ENCODE measurements at places on chromosomes 6 and 20.

- DNase-seq, result no peak
These were observed 104.0 kb upstream of the ZFP64 start for GRCh38 chr20:52295556-52295955.

DNA sequence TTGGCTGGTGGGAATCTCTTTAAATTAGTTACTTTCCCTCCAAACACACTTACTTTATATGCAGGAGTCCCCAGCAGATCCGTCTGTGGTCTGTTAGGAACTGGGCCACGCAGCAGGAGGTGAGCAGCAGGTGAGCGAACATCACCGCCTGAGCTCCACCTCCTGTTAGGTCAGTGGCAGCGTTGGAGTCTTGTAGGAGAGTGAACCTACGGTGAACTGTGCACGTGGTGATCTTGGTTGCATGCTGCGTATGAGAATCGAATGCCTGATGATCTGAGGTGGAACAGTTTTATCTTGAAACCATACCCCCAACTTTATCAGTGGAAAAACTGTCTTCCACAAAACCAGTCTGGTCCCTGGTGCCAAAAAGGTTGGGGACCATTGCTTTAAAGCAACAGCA, 5.0 kb downstream of the SERPINB6 start:
- DNase-seq, result no peak

- DNase-seq, result peak; percentile 60
These were observed 651 bp upstream of the BLTP3A start for GRCh38 chr6:34791164-34791700.

GRCh38 chr20:8536262-8536618, 404.2 kb downstream of the PLCB1 start:
- no peak for DNase-seq

DNA sequence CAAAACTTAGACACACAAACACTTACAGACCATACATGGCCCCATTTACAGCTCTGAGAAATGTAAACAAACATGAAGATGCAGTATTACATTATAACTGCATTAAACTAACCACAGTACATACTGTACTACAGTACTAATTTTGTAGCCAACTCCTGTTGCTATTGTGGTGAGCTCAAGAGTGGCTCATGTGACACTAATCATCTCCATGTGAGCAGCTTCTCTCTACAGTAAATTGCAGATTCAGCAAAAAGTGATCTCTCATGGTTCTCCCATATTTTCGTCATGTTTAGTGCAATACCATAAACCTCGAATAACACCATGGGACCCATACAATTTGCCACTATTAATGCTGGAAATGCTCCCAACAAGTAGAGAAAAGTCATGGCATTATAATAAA, 860.4 kb downstream of the EPHA7 start:
- DNase-seq, result no peak

Data from femur (tissue), 1 donor.